Ammon's horn (tissue), 1 donor: ENCODE measurements at places on chromosomes 6 and 20.

DNA sequence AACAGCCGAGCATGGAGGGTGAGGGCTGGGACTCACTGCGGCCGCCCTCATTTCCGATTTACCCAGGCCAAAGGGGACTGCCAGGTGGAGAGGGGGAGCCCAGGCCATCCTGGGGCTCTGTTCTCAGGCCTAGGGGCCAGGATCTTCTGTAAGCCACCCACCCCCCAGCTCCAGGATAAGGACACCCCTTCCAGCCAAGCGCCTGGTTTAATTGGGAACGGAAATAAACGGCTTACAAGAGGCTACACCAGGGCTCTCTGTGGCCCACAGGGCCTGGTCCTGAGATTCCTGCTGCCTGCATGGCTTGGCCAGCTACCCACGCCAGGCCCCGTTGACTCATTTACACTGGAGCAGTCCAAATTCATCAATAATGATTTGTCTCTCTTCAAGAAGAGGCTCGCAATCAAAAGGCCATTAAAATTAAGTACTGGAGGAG is 68.1 kb upstream of the TOP1 start:
- DNase-seq = no peak

DNA sequence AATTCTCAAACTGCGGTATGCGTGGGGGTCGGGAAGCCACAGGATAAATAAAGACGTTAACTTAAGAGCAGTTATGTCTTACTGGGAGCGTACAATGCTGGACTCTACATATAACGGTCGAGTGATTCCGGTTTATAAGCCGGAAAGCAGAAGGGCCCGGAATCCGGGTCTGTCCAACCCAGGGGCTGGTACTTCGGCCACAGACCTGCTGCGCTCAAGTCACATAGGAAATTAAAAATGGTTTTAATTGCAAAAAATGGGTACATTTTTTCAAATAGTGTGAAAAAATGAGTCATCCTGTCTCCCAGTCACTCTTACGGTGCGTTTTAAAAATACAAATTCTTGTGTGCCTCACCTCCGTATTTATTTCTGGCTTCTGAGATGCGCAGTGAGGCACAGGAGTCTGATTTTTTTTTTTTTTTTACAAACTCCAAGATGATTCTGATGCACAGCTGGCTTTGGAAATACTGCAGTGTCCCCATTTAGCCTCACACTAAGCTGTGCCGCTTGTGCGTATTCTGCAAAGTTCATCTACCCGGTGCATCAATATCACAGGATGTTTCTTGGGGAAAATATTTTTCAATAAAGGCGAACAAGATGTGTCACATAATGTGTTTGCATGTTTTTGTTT is 1.0 kb downstream of the PCIF1 start:
- peak; percentile 41 for DNase-seq

DNA sequence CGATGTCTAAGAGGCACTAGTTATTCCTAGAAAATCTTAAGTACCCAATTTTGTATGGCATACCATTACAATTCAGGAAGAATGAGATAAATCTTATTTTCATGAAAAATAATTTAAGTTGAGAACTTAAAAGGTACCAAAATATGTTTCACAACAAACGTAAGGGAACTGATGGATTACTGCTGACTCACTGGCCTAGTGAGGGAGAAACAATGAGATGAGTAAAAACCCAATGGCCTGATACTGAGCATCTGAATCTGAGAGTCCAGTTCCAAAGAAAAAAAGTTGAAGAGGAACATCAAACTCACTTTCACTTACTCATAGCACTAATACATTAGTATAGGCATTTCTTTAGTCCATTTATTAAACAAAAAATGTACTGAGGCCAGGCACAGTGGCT is 56.0 kb downstream of the MDN1 start:
- no peak for DNase-seq

DNA sequence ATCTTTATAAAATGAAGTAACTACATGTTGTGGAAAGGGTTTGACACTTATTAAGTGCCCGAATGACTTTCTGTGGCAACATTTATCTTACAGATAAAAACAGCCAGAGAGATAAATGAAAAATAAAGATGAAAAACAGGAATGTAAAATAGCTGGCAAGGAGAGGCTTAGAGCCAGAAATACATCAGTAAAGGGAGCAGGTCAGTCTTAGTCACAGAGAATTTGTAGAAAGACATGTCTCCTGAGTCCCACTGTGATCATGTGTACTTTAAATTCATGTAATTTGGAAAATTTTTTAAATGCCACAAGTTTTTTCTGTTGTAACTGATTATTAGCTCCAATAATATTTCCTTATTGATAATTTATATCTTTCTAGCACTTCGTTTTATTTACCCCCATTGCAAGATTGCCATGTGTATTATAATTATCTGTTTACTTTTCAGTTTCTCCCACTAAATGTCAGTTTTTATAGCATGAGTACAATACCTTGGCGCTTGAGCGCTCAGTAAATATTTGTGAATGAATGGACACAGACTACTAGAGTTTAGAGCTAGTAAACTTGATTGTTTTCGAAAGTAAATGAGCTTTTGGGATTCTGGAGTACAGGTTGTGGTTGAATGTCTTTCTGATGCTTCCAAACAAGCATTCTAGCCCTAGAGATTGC is 15.2 kb downstream of the TAB2 start:
- no peak for DNase-seq
